CD4-positive, alpha-beta T cell (primary cell): ENCODE measurements at places on chromosomes 6 and 20.

- no peak for DNase-seq
Measured at GRCh38 chr6:170149681-170150589, 140.9 kb downstream of the DLL1 start.

DNA sequence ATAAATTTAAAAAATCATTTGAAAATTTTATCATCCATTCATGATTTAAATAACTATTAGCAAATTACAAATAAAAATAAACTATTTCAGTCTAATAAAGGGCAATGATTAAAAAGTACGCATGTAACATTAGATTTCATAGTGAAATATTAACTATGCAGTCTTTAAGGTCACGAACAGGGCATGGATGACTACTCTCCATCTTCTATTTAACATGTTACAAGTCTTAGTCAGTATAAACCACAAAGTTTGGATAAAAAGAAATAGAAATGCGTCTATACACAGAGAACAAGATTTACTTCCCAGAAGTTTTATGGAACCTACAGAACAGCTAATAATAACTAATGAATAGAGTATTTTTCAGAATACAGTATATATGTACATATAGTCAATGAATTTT, 1016.0 kb downstream of the EYS start:
- no peak for DNase-seq

DNA sequence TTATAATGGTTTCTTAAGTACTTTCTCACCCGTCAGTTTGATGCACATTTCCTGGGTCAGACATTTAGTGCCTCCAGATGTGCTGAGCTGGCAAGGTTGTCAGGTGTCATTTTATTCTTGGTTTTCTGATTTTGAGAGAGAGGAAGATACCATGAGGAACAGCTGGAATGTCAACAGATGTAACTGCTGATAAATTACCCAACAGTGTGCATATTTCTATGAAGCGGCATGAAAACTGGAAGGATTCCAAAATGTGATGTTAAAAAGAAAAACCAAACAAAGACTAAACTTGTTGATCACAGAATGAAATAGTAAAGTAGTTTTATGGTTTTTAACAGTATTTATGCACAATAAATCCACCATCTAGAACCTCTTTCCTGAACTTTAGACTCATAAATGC, 447.3 kb downstream of the HDGFL1 start:
- DNase-seq = no peak

GRCh38 chr6:88179692-88180091, 13.5 kb upstream of the CNR1 start:
- no peak for DNase-seq

DNA sequence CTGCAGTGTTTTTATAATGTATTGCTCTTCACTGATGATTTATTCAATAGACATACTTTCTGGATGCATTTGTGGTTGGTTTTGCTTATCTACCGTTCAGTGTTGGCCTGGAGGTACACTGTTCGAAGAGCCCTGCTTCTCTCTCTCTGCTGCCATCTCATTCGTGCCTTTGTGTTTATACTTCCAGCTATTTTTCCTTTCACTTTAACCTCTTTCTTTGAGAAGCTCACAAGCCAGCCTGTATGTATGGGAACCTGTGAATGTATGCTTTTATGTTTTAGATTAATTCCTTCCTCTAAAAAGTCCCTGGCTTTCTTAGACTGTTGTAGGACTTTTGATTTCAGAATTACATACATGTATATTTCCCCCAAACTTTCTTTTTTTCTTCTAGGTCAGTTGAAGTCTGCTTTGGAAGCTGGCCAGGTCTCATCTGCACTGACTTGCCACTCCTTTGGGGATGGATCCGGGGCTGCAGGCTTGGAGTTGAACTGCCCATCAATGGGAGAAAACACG, 83.0 kb downstream of the SCAND1 start:
- DNase-seq = no peak

- DNase-seq = no peak
Measured at GRCh38 chr20:58241766-58242465, 13.5 kb upstream of the ANKRD60 start.

DNA sequence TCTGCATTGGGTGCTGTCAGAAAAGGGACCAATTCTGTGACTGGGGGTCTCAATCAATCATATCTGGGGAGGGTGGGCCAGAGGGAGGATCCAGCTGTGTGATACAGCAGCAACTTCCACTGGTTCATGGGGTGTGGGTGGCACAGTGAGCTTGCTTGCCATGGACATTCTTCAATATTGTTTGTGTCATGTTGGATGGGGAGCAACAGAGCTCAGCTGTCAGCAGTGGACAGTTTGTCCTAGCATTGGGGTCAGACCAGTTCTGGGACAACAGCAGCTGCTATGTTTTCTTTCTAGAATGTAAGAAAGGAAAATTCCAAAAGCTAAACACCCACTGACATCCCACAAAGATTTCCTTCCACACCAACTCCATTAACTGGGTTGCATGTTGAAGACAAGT, 221.9 kb upstream of the CDH4 start:
- no peak for DNase-seq

- no peak for DNase-seq
Measured at GRCh38 chr20:31522731-31523130, 8.5 kb downstream of the HM13 start.

DNA sequence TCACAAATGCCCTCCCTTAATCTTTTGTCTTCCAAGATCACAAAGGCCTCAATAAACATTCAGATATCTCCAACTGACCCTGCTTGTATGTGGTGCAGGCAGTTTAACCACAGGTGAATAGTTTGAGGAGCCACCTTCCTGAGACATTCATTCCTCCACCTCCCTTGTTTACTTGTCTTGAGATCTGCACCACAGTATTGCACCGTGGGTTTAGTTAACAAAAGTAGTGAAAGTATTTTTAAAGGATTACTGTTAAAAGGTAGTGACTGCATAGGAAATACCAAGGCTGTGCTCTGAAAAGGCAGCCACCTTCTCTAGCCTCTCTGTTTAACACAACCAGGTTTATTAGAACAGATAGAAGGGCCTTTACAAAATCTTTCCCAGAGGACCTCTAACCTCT, 46.5 kb downstream of the SESN1 start:
- DNase-seq = no peak

DNA sequence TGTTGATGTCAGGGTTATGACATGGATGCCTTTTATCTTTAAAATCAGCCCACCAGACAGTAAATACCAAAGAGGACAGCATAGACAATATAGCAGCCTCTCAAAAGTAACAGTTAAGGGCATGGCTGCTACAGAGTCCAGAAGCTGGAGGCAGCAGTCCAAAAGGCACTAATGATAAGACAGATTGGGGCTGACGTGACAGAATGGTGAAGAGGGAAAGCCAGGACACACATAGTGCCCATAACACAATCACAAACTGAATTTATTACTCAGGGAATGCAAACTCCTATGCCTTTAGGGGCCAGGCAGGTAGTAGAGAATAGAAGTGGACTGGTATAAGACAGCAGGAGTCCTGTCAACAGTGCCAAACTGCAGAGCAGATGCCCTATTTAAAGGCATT, 40.7 kb downstream of the TP53INP2 start:
- no peak for DNase-seq

DNA sequence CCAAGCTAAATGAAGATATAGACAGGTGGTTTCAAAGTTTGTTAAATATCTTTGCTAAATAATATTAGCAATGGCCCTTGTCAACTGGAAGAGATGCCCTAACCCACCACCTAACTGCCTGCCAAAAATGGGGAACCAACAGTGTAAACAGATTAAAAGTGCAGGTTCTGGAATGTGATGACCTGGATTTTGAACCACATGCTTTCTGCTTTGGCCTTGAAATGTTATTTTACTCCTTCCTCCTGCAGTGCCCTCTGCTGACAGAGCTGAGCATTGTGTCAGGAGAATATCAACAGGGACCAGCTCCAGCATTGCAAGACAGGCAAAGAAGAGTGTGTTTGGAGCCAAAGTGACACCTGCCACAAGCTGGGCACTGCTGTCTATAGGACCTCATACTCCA, 226.6 kb downstream of the MYLK4 start:
- DNase-seq = no peak

DNA sequence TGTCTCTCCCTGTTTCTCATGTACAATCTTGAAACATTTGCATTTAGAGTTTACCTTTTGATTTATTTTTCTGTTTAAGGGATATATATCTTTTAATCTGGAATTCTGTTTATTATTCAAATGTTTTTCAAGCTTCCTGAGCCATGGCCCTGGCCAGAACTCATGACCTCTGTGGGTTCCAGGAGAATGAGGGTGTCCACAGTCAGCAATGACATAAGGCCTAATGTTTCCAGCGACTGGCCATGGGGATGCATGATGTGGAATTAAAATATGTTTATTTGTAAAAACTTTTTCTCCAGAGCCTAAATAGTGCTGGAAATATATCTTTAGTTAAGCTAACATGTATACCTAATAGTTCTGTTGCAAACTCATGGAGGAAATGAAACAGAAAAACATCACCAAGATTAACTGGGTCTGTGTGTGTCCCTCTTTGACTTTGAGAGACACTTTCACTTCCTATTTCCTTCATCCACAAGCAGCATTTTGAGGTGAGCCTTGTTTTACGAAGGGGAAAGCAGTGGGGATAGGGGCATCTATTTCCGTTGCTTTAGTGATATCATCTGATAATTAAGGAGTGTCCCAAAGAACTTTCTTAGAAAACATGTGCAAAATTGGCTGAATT, 87.6 kb downstream of the SMOC2 start:
- DNase-seq = no peak

DNA sequence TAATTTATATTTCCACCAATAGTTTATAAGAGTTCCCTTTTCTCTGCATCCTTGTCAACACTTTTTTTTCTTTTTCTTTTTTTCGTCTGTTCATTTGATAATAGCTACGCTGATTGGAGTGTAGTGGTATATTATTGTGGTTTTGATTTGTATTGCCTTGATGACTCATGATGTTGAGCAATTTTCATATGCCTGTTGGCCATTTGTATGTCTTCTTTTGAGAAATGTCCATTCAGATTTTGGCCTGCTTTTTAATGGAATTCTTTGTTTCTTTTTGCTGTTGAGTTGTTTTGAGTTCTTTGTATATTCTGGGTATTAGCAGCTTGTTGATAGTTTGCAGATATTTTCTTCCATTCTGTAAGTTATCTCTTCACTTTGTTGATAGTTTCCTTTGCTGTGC, 773.4 kb downstream of the KIF16B start:
- DNase-seq = no peak

- DNase-seq = no peak
Measured at GRCh38 chr20:38275815-38276550, 15.4 kb upstream of the KIAA1755 start.

- no peak for DNase-seq
Measured at GRCh38 chr6:56243518-56244070, 3.8 kb downstream of the COL21A1 start.

- no peak for DNase-seq
Measured at GRCh38 chr6:19331089-19331488, 506.1 kb upstream of the ID4 start.

DNA sequence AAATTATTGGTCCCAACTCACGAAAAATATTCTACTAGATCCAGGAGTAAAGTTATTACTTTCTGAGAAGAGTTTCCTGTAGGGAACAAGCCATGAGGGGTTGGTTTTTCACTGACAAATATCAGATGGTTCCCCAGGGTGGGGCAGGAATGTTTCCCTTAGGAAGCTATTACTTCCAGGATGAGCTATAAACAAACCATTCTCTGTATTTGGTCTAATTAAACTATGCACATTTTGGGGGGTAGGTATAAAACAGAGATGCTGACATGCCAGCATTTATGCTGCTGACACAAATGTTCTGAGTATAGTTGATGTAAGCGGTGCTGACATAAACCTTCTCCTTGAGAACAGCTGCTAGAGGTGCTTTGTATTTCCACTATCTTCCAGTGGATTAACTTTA, 54.2 kb downstream of the OGFRL1 start:
- DNase-seq = no peak

- DNase-seq = no peak
Measured at GRCh38 chr6:113591896-113592827, 265.0 kb upstream of the MARCKS start.

GRCh38 chr20:34374209-34374760, 11.2 kb downstream of the ITCH start:
- no peak for DNase-seq

DNA sequence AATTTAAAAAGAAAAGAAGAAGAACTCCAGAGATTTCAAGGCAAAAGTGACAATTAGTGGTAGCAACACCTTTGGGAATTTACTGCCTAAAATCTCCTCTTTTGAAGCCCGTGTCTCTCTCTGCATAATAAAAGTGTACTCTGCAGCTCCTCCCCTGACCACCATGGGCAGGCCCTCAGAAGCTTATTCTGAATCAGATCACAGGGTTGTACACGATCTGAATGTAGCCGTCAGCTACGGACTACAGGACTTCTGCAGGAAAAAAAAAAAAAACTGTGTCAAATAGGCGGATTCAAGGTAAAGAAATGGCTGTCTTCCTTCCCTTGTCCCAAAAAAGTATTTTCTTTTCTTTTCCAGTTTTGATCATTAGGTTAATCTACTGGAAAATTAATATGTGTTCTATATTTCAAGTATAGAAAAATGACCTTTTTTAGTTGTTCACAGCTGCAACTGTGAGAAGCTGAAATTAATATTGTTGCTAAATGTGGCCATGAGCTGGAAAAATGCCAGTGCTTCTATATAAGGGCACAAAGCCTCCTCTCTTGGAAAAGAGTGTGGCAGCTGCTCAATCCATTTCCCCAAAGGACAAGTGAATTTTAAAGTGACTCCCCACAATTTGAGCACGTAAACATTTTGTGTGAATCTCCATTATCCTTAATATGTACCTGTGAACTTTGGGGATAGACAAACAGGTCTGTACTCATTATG, 397.4 kb downstream of the C6orf118 start:
- DNase-seq = no peak
